ENCODE measurements at places on chromosomes 11 and 22.

DNA sequence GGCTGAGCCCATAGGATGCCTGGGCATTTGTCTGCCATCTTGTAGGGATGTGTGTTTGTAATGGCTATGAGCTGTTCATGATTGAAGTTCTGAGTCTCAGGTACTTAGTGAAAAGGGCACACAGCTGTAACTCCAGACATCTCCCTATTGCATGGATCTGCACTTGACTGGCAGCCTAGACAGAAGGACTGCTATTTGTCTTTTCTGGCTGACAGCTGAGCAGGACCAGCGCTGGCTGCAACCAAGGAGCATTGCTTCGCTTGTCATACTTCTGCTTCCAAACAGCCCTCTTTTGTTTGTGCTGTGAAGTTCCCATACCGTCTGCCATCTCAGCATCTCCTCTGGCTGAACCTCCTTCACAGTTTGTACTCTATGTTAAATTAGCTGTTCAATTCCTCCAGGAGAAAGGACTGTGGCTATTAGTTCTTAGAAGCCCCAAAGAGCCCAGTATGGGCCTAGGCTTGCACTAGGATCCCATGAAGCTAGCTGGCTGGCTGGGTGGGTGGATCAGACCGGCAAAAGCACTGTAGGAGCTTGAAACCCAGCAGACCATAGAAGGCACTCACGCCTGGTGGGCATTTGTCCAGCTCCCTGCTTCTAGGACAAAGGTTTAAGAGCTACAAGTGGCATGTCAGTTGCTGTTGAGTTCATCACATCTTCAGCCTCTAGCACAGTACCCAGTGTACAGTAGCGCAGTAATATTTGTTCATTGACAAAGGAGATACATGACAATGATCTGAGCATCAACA, 20.4 kb downstream of the HIRA start:
- no peak for DNase-seq

- no peak for DNase-seq
Observed at GRCh38 chr11:705646-706438, at the start of gene EPS8L2. TSS of gene EPS8L2 (plus strand) at chr11:706231. CDS start at chr11:709408, 3,177 bp downstream.

DNA sequence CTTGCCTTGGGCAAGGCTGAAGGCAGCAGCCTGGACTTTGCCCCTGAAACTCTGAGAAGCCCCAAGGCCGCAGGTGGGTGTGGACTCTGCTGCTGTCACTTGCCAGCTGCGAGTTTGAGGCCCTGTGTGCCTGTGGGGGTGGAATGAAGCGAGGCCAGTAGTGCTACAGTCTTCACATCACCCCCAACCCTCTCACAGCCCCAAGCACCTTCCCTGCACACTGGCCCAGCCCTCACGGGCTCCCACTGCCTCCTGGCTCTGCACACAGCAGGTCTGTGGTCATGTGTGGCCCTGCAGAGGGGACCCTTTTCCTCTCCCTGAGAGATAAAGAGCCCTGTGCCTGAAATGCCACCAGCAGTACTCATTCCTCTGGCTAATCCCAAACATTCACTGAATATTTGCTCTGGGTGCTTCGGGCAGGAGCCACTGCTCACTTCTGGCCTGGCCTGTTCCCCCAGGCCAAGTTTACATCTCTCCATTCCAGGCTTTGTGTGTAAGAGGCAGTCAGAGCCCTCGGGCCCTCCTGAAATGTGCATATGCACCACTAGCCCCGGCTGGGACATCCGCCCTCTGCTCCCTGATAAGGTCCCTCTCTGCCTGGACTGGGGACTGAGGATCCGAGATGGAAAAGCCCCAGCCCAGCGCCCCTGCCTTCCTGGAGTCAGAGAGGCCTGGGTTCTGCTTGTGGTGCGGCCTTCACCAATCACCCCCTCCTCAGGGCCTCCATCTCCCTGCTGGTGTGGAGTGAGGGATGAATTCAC, 17.7 kb downstream of the MGAT3 start:
- no peak for DNase-seq

DNA sequence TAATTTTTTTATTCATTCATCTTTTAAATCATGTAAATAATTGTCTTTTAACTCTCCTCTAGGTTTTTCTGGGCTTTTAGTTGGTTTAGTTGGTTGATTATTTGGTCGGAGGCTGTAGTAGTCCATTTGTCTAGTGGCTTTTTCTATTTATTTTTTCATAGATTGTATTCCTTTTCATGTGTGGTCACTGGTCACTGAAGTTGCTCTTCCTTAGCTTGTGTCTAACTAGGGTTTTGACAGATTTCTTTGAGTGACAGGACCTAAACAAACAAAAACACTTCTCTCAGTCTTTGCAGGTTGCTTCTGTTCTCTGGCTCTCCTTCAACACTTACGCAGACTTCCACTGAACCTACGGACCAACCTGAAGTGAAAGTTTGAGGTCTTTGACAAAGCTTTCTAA, 112.6 kb downstream of the EMSY start:
- DNase-seq: no peak

- DNase-seq: no peak
Observed at GRCh38 chr22:36951746-36952145, 38.3 kb downstream of the CSF2RB start.

- no peak for DNase-seq
Observed at GRCh38 chr11:69874178-69874983, 55.2 kb upstream of the FGF3 start.

DNA sequence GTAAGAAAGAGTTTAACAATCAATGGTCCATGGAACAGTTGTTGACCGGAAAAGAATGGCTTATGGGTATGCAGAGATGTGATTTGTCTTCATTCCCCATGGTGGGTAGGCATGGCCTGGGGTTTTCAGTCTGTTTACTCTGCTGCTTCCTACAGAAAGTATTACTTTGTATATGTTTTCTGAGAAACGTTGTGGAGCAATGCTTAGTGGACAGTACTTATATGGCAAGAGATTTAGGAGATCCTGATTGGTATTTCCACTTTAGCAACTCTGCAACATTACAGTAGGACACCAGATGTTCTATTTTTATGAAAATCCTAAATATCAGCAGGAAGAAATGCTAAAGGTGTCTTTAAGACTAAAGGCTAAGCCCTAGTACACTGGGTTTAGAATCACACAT, 309.1 kb downstream of the AASDHPPT start:
- DNase-seq: no peak

GRCh38 chr22:23175817-23176644, 4.3 kb upstream of the BCR start:
- DNase-seq: no peak

DNA sequence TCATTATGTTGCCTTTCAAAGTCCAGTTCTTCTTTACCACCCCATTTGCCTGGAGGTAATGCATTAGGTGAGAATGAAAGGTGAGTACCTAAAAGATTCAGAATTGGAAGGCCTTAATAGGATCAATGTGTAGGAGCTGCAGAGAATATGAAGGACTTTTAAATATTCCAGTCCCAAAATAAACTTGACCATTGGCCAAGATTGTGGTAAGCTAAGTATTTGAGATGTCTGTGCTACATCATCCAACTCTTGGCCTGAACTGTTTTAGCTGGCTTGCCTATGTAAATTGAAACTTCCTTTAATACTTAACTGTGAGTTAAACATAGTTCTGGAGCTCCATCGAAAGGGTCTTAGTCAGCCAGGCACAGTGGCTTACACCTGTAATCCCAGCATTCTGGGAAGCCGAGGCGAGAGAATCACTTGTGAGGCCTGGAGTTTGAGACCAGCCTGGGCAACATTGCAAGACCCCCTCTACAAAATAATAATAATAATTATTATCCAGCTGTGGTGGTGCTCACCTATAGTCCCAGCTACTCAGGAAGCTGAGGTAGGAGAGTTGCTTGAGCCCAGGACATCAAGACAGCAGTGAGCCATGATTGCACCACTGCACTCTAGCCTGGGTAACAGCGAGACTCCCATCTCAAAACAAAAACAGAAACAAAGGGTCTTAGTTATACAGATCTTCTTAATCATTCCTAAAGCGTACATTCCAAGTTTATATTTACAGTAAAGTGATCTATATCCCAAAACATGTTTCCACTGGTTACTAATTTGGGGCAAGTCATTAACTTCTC, 29.8 kb downstream of the MTMR3 start:
- no peak for DNase-seq

DNA sequence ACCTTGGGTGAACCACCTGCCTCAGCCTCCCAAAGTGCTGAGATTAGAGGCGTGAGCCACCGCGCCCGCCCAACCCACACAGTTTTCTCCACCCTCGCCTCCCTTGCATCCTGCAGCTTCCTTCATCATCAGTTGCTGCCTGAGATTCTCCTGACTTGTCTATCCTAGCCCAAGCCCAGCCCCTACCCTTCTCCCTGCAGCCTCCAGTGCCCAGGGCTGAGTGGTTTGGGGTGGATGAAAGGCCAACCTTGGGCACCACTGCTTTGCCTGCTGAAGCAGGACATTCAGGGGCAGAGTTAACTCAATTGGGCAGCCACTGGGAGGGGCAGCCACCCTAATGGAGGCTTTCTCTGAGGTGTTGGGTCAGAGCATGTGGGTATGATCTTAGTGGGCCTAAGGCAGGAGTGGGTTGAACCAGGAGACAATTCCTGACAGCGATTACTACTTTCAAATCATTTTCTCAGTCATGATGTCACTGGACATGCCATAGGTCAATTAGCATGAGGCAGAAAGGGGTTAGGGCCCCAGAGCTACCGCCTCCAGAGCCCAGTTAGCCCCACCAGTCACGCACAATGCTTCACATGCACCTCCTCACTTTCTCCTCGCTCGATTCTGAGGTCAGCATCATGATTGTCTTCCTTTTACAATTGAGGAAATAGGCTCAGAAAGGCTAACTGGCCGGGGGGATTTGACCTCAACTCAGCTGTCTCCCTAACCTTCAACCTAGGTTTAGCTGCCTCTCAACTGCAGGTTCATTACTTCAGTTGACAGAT, 1.0 kb upstream of the FKBP2 start:
- DNase-seq: no peak

- no peak for DNase-seq
Observed at GRCh38 chr22:30204742-30205111, 41.8 kb downstream of the LIF start.
